Stimulated activated effector memory CD8-positive, alpha-beta T cell treated with anti-CD3 and anti-CD28 coated beads, Interleukin-12 subunit alpha, Interleukin-12 subunit beta, amount 100 ng/mL, for 72 hours (primary cell): ENCODE measurements at places on chromosomes 4 and X.

DNA sequence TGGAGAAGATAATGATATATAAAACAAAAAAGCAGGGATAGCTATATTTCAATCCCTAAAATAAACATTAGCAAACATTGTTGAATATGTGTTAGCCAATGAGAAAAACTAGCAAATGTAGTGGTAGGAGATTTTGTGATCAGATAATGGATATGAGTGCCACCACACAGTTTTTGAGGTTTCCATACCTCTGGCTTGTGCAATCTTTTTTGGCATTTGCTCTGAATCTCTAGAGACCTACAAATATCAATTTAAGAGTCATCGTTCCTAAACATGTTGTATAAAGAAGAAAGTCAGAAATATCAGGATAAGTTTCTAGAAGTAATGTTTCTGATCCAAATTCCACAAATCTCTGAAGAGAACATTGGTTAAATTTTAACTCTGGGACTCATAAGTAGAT is 308.7 kb downstream of the PDGFC start:
- DNase-seq: no peak

DNA sequence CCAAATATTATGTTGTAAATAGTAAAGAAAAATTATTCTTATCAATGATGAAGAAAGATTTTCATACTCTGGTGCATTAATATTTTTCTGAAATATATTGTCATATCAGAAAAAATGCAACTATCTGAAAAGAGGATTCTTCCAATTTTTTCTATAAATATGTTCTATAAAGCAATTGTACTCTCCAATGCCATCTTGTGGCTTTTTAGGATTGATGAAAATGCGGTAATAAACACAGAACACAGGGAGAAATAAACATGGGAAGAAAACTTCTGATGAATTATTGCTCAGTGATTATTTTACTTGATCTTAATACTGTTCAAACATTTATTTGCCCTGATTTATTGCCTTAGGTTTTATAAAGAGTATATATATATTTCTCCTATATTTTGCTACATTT is 215.4 kb downstream of the IL1RAPL1 start:
- no peak for DNase-seq

- no peak for DNase-seq
These were observed 315.8 kb downstream of the RPA4 start for GRCh38 chrX:97199501-97199900.

GRCh38 chr4:71639380-71639779 is 144.5 kb downstream of the GC start:
- no peak for DNase-seq

- no peak for DNase-seq
These were observed 786 bp upstream of the MAGEH1 start for GRCh38 chrX:55451141-55451540.

DNA sequence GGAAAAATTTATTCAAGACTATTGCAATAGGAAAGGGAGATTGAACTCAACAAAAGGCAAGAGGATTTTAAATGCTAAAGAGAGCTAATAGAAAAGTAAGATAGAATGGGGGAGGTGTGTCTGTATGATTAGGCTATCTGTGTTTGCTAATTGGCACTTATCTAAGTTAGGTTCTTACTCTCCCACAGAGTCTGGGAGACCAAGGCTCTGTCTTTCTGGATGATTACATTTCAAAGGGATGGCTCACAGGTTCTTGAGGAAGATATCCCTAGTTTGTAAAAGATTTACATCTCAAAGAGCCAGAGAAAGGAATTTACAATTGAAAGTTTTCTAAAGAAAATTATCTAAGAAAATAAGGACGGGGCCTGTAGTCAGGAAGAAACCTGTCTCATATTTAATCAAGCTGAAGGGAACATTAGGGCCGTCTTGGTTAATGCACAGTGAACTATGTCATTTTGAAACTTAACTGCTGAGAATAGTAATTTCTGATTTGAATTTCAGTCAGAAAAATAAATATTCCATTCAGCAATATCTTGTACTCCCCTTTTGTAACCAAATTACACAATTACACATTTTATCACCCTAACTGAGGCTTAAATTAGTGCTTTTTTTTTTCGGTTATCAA is 75.8 kb downstream of the MAGEB10 start:
- DNase-seq: no peak

- DNase-seq: no peak
These were observed 69.5 kb downstream of the PLAC1 start for GRCh38 chrX:134588806-134589205.

- no peak for DNase-seq
These were observed 59.3 kb downstream of the CNGA2 start for GRCh38 chrX:151793886-151794285.

- DNase-seq: peak; percentile 3
These were observed 1.2 kb downstream of the ATP11C start for GRCh38 chrX:139931646-139932072.

DNA sequence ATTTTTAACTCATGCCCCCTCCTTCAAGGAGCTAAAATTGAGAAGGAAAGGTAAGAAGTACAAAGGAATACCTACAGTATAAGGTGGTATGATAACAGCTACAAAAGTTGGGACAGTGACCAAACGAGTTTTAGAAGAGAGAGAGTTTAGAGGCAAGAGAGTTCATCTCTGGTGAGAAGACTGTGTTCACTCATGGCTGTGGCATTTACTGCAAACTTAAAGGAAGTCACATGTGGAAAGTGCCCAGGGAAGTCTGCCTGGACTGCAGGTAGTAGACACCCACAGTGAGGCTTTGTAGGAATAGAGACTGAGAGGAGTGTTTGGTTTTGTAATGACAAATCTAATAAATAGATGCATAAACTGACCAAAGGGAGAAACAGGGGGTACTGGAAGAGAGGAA is 493.5 kb downstream of the IL15 start:
- no peak for DNase-seq

DNA sequence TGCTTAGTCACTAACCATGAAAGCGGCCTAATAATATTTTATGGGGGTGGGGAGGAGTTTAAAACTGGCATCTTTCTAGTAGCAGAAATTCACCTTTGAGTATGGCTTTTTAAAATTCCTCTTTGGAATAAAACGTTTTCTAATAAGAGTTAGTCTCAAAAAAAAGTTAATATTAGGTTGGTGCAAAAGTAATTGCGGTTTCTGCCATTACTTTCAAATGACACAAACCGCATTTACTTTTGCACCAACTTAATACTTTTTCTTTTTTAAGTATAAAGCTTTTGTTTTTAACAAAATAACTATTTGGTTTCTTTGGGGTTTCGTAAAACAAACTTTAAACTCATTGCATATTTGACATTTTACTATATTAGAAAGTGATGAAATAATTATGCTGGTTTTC is 68.4 kb downstream of the FBXO8 start:
- DNase-seq: no peak

GRCh38 chr4:13215560-13215959 is 268.6 kb downstream of the RAB28 start:
- DNase-seq: no peak

DNA sequence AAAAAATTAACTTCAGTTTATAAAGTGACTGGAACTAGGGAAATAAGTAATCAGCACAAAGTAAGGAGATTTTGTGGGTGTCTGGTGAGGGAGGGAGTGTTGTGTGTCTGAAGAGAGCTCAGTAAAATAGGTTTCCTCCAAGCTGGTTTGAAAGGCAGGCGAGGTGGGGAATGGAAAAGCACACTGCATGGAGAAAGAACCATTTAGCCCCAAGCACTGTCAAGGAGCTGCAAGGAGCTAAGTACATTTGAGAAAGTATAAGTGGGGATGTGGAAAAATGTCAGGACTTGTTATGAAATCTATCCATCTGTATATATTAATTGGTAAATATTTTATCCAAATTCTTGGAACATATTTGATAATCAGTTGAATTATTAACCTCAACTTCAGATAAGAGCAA is 956 bp downstream of the C4orf51 start:
- DNase-seq: no peak
